ENCODE measurements at places on chromosomes 7 and 10.

- DNase-seq: no peak
These were observed 103.5 kb downstream of the SRI start for GRCh38 chr7:88116235-88116795.

DNA sequence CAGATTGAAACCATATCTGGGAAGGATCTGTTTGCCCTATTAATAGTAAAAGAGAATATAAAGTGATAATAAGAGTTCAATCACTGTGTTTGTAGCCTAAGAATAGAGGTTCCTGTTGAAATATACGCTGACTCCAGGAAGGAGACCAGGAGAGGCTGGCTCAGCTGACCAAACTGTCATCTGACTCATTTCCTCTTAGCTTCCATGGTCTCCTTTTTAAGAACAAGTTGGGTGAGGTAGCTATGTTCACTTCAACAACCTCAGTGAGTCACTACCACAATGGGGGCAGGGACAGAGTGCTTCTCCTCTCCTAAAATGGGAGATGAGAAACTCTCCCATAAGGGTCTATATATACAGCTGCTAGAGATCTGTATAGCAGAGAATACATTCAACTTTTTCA is 543.3 kb downstream of the CALN1 start:
- DNase-seq: no peak

DNA sequence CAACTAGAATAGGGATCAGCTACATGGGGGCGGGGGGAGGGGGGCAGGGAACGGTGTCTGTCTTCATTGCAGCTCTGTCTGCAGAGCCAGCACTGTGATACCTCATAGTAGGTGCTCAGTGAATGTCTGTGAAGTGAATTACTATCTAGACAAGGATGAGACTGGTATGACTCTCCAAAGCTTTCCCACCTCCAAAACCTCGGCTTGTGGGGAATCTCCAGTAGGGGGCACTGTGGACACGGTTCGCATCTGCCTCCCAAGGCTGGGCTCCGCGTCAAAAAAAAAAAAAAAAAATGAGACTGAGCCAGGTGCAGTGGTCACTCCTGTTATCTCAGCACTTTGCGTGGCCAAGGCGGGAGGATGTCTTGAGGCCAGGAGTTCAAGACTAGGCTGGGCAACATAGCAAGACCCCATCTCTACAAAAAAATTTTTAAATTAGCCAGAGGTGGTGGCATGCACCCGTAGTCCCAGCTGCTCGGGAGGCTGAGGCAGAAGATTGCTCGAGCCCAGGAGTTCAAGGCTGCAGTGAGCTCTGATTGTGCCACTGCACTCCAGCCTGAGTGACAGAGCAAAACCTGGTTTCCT is 9.6 kb downstream of the TRIM56 start:
- no peak for DNase-seq

DNA sequence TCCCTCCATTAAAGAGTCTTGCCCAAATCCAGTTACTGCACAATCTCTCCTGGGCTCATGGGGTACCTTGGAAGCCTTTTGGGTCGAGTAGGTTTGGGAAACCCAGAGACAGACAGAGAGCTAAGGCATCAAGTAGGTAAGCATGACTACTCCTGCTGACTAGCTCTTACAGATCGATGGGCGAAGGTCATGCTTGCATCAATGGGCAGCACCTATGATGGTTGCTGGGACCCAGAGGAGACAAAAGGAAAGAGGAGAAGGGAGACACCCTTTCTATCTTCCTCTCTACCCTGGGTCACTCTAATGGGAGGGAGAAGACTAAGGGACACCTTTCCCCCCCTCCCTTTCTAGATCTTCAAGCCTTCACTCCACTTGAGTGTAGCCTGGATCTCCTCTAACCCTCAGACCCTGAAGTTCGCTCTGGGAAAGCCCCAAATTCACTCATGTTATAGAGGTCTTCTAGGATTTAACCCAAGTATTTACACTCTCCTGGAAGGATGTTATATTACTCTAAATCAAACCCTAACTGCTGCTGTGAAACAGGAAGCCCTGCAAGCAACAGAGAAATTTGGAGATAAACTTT is 31.6 kb upstream of the ZNF746 start:
- DNase-seq: no peak

GRCh38 chr7:31253532-31253931 is 87.0 kb downstream of the NEUROD6 start:
- no peak for DNase-seq

DNA sequence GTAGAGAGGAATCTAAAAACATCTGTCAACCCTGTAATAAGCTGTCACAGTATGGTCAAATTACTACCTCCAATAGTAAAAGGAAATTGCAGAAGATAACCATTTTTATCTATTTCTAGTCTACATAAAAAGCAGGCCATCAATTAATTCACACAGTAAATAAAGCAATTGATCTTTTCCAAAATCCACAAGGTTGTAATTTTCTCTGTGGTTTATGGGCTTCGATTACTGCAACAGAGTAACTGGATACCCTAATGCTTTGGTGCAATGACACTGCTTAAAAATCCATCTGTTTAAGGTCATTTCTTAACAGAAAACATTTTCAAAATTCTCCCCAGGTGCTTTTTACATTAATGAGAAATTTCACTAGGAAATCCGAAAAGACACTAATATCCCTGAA is 23.9 kb downstream of the ESYT2 start:
- DNase-seq: no peak

DNA sequence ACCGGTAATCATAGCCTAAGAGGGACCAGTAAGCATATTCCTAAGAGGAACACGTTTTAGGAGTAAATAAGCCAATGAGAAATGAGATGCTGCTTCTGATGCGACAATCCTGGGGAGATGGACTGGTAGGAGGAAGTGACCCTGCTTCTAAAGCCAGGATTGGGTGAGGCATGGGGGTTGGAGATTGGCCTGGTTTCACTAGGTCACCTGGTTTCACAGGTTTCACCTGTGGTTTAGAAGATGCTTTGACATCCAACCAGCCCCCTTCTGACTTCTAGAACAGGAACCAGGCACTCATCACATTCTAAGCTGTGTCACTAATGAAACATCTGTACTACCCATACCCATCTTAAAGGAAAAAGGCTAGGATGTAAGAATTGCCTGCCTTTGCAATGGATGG is 53.0 kb upstream of the BAMBI start:
- DNase-seq: no peak

GRCh38 chr7:129385116-129385515 is 49.1 kb upstream of the STRIP2 start:
- no peak for DNase-seq

DNA sequence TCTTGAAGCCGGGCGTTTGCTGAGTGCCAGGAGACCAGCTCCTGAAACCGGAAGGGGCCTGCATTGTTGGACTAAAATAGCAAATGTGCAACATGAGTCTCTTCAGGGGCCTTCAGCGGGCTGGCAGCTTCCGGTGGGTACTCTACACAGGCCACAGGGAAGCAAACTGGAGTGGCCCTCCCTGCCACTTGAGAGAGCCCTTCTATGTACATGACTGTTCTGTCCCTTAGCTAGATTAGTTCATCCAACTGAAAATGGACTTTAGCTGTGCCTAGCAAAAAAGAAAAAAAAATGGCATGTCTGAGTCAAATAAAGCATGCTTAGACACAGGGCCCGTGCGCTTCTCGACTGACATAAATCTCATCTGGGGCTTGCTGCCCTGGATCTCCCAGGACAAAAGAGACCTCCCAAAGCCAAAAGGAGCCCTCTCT is 115.3 kb upstream of the TCF7L2 start:
- no peak for DNase-seq

DNA sequence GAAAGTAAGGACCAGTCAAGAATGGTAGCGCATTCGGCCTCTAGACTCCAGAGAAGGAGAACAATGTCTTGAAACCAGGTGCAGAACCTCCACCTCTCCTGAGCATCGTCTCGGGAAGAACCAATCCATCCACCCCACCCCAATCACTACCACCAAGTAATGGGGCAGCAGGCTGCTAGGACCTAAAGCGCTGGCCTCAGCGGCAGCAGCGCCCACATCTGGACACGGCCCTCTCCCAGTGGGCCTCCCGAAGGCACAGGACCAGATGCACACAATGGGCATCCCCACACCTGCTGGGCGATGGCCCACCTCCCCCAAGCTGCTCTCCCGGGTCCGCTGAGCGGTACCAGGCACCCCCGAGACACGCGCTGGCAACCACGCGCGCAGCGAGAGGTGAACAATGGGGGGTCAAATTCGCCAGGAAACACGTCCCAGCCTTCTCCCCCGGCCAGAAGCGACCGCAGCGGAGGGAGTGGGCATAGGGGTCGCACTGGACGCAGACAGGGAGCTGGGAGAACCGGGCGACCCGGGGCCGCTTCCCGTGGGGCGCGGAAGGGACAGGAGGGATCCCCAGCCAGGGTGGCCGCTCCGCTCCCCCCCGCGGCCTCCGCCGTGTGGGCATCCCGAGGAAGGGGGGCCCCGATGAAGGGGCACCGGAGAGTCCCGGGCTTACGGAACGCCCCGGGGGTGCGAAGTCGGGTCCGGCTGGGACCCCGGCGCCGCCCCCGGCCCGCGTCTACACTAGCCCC is 506 bp downstream of the CTTNBP2 start:
- no peak for DNase-seq

DNA sequence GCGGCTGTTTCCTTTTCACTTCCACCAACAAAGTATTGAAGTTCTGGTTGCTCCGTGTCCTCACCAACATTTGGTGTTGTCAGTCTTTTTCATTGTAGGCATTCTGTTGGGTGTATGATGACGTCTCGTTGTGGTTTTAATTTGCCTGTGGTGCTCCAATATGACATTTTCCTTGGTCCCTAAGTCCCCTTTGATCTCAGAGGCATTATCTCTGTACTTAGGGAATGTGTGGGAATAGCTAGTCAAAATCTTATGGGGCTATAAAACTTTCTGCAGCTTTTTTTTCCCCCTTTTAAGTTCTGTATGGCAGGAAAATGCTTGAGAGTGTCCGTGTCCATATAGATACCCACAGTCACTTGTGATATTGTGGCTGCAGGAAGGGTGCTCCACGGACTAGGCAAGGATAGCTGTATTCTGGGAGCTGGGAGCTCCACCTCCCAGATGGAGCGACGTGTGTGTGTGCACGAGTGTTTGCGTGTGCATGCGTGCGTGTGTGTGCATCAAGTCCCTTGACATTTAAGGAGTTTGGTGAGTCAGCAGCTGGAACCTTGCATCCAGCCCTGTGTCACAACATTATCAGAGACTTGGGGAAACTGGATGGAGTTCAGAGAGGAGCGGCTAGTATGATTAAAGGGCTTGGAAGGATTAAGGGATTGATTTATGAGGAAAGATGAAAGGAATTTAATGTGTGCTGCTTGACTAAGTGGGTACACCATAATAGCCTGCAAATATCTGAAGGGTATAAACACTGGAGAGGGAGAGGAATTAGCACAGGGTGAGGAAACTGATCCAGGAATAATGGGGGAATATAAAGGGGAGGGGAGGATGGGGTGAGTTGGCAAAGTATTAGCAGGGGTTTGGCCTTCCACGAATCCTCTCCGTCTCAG is 66.8 kb downstream of the LRMDA start:
- DNase-seq: no peak

All from activated CD4-positive, alpha-beta T cell treated with anti-CD3 and anti-CD28 coated beads for 4 hours (primary cell).